ENCODE measurements at places on chromosomes 3 and 15.

GRCh38 chr3:129628169-129628522 is 21.7 kb upstream of the PLXND1 start:
- DNase-seq, result no peak

DNA sequence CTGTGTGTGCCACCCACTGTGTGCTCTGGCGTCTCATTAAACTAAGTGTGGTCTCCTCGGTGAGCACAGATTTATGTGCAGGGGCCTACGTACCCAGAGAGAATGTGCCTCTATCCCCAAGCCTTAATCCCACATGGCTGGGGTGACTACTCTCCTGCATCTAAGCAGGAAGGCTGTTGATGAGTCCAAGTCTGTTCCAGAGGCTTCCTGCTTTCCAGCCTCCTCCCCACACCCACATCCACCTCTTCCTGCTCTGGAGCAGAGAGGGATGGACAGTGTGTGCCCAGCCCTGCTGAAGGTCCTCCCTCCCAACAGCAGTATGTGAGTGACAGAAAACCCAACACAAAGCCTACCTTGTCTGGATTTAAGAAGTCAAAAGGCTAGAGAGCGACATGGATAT is 38.8 kb upstream of the BCL2L10 start:
- no peak for DNase-seq

- DNase-seq, result peak; percentile 20
Observed at GRCh38 chr15:63236272-63236671, 41.1 kb upstream of the APH1B start.

GRCh38 chr3:150077581-150078247 is 107.0 kb upstream of the PFN2 start:
- DNase-seq, result no peak
